ENCODE measurements at places on chromosomes 6 and 20.

DNA sequence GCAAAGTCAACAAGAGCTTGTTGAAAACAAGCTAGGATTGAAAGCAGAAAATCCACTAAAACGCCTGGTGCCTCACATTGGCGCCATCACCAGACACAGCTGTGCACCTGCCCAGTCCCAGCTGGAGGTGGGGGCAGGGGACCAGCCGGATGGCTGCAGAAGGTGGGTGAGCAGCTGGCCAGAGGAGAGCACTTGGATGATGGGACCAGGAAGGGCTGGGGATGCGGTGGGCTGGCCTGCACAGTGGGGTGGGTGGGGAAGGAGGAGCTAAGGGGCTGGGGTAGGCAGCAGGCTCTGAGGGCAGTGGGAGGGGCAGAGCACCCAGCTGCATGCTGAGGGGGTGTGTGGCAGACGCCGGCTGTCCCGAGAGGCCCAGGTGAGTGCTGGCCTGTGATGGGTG, 7.1 kb downstream of the CABLES2 start:
- DNase-seq = no peak

DNA sequence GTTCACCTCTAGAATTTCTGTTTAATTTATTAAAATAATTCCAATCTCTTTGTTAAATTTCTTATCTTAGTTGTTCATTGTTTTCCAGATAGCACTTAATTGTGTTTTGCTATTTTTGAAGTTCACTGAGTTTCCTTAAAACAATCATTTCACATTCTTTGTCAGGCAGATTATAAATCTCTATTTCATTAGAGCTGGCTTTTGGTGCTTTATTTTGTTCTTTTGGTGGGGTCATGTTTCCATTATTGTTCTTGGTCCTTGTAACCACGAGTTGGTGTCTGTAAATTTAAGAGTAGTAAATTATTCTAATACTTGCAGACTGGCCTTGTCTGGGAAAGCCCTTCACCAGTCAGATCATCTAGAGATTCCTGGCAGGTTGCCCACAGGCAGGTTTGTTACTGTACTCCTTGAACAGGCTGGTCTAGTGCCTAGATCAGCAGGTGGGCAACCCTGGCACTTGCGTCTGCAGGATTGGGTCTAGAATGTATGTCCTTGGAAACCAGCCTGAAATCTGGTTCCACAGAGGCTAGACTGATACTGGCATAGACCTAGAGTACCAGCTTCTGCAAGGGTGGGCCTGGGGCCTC, 110.4 kb downstream of the ADGB start:
- no peak for DNase-seq

GRCh38 chr6:6910734-6911295, 196.9 kb upstream of the RREB1 start:
- DNase-seq = no peak

- peak; percentile 68 for DNase-seq
Measured at GRCh38 chr6:28542440-28543296, 17.0 kb downstream of the GPX5 start.

DNA sequence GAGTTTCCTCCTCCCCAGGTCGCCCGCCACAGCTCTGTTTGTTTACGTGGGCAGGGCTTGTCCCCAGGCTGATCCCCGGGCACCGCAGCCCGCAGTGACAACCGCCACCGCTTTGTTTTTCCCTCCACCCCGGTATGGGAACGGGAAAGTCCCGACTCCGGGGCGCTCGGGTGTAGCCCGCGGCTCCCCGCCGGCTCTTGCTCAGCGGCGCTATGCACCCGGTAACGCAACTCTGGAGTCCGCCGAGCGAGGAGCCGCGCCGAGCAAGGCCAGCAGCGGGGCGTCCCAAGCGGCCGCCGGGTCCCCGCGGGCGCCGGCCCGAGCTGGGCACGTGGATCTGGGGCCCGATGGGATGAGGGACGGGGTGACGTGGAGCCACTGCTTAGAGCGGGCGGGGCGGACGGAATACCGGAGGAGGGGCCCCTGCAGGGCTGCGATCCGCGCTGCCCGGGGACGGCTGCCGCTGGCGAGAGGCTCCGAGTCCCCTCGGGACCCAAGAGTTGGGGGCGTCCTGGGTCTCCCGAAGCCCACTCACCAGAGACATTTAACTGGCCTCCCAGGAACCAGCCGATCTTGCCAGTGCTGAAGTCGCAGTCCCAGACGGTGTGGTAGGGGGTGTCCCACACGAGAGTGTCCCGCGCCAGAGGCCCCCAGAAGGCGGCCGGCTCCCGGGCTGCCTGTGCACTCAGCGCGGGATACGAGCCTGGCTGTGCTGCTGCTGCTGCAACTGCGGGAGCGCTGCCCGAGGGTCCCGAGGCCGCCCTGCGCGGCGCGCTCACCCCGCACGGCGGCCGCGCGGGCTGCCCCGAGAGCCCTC, 497 bp downstream of the ACSS1 start:
- DNase-seq = peak; percentile 64

DNA sequence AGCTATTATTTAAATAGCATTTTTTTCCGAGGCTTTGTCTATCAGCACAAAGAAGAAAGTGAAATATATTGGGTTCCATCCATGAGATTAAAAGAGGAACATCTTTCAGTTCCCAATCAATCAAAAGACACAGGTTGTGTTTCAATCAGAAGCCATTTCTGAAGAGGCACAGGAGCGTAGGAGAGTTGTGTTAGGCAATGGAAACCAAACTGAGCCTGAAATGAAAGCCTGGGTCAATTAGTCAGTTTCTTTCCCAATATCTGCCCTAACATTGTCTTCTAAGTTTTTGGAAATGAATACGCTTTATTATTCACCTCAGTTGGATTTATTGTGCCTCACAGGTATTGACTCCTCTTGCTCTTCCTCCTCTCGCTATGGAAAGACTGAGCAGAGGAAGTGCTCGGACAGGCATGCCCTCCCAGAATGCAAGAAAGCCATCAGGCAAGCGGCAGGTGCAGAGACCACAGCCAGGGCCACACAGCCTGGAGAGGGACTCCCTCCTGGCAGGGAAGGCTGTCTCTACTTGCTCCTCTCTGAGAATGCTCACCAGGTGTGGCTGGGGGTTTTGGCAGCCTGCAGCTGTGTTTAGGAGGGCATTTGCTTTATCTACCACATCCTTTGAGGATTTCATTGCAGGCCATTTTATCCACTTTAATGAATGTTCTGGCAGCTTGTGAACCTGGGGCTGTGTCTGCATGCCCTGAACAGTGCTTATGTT, 100.8 kb upstream of the NEDD9 start:
- no peak for DNase-seq

- no peak for DNase-seq
Measured at GRCh38 chr20:48054051-48054450, 268.8 kb upstream of the SULF2 start.

- DNase-seq = no peak
Measured at GRCh38 chr6:1945235-1945832, 300.1 kb downstream of the GMDS start.

- DNase-seq = no peak
Measured at GRCh38 chr6:414447-414846, 22.9 kb downstream of the IRF4 start.

- no peak for DNase-seq
Measured at GRCh38 chr20:2295886-2296515, at the start of gene TGM3. TSS of gene TGM3 (plus strand) at chr20:2296001. CDS start at chr20:2296064, 63 bp downstream.

DNA sequence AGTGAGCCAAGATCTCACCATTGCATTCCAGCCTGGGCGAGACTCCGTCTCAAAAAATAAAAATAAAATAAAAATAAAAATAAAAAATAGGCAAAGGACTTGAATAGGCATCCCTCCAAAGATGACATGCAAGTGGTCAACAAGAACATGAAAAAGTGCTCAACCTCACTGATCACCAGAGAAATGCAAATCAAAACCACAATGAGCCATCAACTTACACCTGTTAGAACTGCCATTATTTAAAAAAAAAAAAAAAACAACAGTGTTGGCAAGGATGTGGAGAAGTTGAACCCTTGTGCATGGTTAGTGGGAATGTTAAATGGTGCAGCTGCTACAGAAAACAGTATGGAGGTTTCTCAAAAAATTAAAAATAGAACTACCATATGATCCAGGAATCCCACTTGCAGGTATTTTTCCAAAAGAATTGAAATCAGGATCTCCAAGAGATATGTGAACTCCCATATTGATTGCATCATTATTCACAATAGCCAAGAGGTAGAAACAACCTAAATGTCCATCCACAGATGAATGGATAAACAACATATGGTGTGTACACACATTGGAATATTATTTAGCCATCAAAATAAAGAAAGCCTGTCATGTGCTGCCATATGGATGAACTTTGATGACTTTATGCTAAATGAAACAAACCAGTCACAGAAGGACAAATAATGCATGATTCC, 2.8 kb downstream of the C20orf203 start:
- DNase-seq = no peak

DNA sequence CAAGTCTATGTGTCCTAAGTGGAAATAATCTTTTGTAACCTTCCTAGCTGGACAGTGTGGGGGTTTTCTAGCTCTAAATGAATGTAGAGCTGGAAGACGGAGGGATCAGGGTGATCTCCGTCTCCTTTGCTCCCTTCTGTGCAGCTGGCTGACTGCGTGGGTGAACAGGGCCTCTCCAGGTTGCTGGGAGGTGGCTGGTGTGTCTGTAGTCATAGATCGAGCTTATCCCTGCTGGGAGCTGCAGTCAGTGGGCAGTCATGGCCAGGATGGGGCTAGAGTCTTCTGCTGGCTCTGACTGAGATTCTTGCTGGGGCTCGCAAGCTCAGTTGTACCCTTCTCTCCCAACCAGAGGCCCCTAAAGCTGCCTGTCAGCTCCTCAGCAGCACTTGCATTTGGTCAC, 6.4 kb downstream of the SEC23B start:
- DNase-seq = no peak

DNA sequence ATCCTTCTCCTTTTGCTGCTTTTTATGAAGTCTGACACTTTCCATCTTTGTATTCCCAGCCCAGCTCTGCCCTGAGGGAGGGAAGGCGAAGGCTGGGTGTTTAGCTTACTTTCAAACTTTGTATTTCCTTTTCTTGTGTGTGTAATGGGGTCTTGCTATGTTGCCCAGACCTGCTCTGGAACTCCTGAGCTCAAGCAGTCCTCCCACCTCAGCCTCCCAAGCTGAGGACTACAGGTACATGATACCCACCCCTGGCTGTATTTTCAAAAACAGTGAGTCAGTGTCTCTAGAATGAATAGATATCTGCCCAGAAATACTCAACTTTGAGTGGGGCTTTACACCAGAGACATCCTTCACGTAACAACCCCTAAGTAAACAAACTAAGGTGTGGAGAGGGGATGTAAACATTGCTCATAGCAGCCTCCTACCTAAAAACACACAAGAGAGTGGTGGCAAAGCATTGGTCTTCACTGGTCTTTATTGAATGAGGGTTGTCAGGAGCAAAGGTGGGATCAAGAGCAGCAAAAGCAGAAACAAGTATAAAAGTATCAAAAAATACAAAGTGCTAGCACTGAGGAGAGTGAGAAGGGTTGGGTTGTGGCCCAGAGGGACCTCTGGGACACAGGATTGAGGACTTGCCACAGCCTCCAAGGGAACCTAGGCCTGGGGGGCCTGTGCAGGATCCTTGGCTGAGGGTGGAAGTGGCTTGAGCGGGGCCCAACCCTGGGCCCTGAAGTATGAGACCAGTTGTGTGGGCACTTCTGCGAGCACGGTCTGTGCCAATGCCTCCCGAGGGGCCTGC, 10.2 kb downstream of the SPAG4 start:
- DNase-seq = no peak
